Fibroblast of skin of left biceps (primary cell): ENCODE measurements at places on chromosomes 16 and 17.
A peak's percentile ranks its signal among the peaks of the same experiment; 100 is the strongest.

- no peak for DNase-seq
Measured at GRCh38 chr17:6479622-6480302, 35.5 kb downstream of the PIMREG start.

GRCh38 chr16:3761375-3762106 lies 44.2 kb upstream of the TRAP1 start:
- no peak for DNase-seq

- DNase-seq: no peak
Measured at GRCh38 chr17:62905233-62905632, 60.8 kb upstream of the TANC2 start.

DNA sequence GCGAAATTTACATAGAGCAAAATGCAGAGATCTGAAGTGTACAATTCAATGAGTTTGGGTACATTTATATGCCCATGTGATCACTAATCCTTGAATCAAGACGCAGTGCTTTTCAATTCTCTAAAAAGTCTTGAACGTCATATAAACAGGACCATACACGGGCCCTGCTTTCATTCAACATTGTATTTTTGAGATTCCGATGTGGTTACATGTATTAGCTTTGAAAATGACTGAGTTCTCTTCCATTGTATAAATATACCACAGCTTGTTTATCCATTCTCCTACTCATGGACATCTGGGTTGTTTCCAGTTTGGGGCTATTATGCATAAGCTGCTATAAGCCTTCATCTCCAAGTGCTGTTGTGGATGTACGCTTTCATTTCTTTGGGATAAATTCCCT lies 45.5 kb downstream of the ZCCHC14 start:
- no peak for DNase-seq

GRCh38 chr16:88527186-88527936 lies 42.8 kb upstream of the ZC3H18 start:
- DNase-seq: peak; percentile 13

GRCh38 chr16:20866145-20866772 lies 33.9 kb downstream of the DCUN1D3 start:
- DNase-seq: no peak

GRCh38 chr17:3913531-3914311 lies 2.5 kb downstream of the P2RX1 start:
- DNase-seq: no peak

GRCh38 chr16:52363082-52363481 lies 183.9 kb downstream of the TOX3 start:
- no peak for DNase-seq

- DNase-seq: no peak
Measured at GRCh38 chr16:73483934-73484711, 436.2 kb upstream of the ZFHX3 start.

GRCh38 chr16:86129541-86129940 lies 230.6 kb downstream of the IRF8 start:
- no peak for DNase-seq

DNA sequence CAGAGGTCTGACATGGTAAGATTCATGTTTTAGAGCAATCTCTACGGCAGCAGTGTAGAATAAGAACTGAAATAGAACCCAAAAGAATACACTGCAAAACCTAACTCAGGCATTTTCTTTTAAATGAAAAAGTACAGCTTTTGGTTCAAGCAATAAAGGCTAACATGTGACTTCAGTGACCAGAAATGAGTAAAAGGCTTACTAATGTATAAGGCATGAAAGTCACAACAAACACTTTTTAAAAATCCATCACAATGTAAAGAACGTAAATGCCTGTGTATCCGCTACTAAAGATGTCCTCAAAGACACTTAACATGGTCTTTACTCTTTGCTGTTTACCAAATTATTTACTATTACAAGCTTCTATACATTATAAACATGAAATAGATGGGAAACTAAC lies 16.6 kb downstream of the KIAA0753 start:
- no peak for DNase-seq

GRCh38 chr16:51222016-51222415 lies 70.9 kb upstream of the SALL1 start:
- DNase-seq: no peak

- DNase-seq: no peak
Measured at GRCh38 chr17:73647301-73647695, 3.1 kb upstream of the SDK2 start.

DNA sequence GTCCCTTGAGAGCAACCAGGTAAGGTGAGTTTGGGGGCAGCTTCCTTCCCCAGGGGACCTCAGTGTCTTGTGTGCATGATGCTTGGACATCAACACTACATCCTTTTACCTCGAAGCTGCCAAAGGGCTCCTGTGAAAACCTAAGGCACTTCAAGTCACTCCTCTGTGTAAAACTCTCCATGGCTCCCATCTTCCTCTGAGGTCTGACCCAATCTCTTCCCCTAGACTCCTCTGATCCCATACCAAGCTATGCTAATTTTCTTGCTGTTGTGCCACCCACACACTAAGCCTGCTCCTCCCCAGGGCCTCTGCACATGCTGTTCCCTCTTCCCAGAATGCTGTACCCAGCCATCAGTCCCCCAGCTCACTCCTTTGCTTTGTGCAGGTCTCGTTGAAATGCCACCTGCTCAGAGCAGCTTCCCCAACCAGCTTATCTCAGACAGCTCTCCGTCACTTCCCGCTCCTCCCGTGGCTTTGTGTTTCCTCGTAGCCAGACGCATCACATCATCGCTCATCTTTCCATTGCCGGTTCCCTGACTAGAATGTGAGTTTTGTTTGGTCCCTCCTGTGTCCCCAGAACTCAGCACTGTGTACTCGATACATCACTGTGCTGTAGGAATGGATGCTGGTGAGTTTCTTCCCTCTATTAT lies 78.4 kb downstream of the CNGB1 start:
- no peak for DNase-seq

DNA sequence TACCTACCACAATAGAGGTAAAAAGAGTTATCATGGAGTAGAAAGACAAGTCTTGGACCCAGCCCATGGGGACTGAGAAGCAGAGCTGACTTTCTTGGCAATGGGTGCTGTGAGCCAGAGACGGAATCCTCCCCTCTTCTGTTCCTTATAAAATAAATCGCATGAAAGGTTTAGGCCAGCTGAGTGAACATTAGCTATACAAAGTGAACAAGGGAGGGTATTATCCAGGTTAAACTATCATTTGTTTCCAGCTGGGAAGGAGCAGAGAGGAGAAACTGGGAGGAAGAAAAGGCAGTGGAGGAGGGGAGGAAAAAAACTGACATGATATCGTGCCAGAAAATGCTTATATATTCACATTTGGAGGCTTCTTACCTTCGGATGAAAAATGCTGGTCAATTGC lies 13.3 kb upstream of the PAFAH1B1 start:
- no peak for DNase-seq

DNA sequence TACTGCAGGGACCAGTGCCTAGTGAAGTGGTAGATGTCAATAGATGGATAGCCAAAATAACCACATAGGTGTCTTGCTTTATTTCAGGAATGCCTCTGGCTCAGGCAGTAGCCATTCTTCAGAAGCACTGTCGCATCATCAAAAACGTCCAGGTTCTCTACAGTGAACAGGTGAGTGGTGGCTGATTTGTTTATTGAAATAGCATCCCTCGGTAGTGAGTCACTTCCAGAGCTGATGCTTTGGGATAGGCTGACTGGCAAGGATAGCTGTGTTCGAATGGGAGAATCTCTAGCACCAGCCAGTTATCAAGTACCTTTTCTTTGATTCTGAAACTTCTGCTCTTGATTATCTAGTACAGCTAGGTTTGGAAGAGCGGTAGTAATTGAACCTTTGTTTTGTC lies 10.3 kb downstream of the PHAF1 start:
- DNase-seq: no peak

DNA sequence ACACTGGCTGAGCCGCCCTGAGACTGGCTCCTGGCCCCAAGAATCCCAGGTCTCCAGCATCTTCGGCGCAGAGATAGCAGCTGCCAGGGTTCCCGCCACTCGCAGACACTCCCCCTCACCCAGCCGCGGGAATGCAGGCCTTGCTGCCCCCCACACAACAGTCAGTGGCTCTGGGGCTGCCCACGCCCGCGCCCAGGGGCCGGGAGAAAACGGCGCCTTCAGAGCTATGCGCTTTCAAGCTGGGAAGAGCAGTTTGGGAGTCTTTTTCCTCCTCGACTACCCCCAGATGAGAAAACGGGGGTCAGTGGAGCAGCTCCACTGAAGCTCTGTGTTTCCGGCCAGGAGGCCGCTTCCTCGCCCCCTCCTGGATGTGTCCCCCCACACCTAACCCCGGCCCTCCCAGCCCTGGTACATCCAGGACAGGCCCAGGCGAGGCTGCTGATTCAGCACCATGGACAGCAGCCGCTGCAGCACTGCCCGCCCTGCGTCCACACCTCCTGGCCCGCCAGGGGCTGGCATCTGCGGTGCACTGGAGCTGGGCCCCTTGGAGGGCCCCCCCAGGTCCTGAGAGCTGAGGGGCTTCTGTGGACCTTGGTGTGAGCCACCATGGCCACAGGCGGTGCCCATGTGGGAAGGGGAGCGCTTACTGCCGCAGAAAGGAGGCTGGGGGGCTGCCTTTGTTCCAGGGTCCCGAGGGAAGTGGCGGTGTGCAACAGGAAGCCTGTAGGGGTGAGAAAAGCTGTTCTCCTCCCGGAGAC lies 35.7 kb downstream of the CACNA1H start:
- DNase-seq: no peak

DNA sequence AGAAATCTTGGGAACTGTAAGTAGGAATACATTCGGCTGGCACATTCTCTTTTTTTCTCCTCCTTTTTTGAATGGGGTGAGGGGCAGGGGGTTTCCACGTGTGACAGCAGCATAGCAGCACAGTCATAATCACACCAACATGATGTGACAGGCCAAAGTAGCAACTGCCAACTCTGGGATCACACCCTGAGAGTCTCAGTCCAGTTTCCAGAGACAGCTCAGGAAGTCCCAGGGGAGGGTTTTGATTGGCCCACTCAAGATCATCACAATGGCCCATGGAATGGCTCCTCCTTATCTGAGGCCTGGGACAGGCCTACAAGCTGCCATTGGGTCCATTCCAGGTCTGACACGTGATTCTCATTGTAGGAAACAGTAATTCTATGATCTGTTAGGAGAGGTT lies 207.1 kb upstream of the ASIC2 start:
- no peak for DNase-seq

DNA sequence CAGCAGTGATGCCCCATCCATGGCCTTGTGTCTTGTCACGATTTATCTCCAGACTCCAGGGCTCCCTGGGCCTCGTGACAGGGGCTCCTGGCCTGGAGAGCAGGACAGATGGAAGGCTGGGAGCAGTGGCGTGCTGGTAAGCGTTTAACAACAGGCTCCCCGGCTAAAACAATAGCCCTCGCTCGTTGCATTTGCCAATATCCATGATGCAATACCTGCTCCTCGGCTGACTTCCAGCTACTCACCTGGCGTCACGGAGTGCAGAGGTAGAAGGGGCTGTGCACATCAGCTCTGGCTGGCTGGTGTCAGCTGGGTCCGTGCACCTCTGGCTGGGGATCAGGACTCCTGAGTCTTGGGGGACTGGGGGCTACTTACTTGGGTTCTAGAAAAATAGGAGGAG lies 1.5 kb upstream of the BICDL2 start:
- no peak for DNase-seq

- no peak for DNase-seq
Measured at GRCh38 chr16:31179219-31179746, 656 bp upstream of the FUS start.

- no peak for DNase-seq
Measured at GRCh38 chr17:22266231-22266630, 573.9 kb downstream of the KCNJ18 start.

- no peak for DNase-seq
Measured at GRCh38 chr17:9368631-9369030, 207.0 kb downstream of the STX8 start.

- DNase-seq: peak; percentile 90
Measured at GRCh38 chr16:55495616-55496289, 13.1 kb upstream of the LPCAT2 start.
